Hypothalamus (tissue), 51 donors: ENCODE measurements at places on chromosomes 11 and 22.

DNA sequence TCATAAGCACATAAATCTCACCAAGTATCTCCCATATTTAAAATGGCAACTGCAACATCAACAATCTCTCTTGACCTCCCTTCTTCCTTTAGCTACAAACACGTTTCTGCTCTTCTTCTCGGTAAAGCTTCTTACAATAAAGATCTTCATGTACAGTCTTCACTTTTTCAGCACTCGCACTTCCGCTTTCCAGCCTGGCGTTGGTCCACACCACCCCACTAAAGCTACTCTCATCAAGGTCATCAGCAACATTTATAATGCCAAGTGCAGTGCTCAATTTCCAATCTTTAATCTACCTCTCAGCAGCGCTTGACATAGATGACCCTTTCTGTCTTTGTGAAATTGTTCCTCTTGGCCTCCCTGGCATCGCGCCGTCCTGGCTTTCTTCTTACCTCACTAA is 33.6 kb downstream of the NTM start:
- no peak for DNase-seq

GRCh38 chr22:25669253-25670069 is 72.5 kb upstream of the MYO18B start:
- no peak for DNase-seq

- DNase-seq, result no peak
Measured at GRCh38 chr22:49586873-49587272, 240.8 kb downstream of the BRD1 start.

DNA sequence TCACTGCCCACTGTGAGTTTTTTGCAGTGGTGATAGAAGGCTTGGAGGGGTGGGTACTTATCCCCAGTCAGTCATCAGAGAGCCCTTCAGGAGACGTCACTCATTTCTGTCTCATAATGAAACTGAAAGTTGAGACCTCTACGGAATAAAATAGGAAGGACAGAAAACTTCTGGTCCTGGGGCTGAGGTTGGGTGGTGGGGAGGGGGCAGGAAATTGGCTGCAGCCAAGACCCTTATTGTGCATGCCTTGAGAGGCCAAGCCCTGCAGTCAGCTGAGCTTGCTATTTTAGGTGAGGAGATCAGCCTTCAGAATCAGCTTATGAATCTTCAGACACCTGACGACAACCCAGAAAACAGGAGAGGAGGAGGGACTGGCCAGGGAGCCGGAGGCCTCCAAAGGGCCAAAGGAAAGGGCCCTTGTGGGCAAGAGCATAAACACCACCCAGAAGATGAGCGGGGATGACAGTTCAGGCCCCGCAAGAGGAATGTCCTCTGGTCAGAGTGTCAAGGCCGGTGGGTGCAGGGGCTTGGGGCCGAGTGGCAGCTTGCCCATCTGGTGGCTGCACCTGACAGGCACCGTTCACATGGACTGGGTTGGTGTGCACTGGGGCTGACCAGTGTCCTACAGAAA is 17.9 kb upstream of the ADA2 start:
- DNase-seq, result no peak

DNA sequence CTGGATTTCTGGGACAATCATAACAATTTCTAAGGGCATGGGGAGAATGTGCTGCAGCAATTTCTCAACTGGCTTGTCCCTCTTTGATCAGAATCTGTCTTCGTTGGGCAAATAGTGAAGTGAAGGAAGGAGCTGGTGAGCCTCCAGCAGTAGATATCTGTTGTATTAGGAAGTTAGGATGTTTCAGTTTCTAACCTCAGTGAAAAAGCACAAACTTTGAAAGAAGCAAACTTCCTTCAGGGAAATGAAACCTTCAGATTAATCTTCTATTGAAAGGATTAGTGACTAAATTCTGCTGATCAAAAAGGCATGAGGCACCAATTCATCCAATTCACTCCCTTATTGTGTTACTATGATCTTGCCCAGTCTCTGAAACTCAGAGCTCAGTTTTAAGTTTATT is 24.3 kb downstream of the LMO2 start:
- DNase-seq, result no peak

DNA sequence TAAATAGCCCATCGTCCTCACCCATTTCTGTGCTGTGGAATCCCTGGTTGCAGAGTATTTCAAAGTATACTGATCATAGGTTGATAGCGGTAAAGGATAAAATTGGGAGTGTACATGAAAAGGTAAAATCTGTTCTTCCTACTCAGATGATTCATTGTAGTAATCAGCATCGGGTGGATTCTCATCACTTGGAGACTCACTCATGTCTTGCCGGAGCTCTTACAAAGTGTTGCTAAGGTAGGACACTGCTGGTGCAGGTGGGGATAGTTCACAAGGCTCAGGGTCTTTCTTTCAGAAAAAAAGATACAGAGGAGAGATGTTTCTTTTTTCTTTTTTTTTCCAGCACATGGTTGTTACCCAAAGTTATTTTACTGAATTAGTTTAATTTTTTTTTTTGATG is 84.8 kb downstream of the MTNR1B start:
- DNase-seq, result no peak
